ENCODE measurements at places on chromosomes 16 and 17.

GRCh38 chr17:80219013-80219762 is 945 bp downstream of the SGSH start:
- DNase-seq, result peak; percentile 80

- DNase-seq, result no peak
Measured at GRCh38 chr16:52069866-52070265, 477.1 kb downstream of the TOX3 start.

GRCh38 chr16:13923703-13924298 is 3.8 kb downstream of the ERCC4 start:
- DNase-seq, result no peak

- DNase-seq, result no peak
Measured at GRCh38 chr17:51133365-51133764, 12.7 kb upstream of the SPAG9 start.

DNA sequence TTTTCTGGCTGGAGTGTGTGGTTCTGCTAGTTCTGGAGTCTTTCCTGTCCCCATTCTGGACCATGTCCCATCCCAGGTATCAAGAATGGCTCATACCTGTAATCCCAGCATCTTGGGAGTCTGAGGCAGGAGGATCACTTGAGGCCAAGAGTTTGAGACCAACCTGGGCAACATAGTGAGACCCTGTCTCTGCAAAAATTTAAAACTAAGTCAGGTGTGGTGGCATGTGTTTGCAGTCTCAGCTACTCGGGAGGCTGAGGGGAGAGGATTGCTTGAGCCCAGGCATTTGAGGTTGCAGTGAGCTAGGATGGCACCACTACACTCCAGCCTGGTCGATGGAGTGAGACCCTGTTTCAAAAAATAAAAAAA is 15.3 kb upstream of the WNT3 start:
- no peak for DNase-seq

DNA sequence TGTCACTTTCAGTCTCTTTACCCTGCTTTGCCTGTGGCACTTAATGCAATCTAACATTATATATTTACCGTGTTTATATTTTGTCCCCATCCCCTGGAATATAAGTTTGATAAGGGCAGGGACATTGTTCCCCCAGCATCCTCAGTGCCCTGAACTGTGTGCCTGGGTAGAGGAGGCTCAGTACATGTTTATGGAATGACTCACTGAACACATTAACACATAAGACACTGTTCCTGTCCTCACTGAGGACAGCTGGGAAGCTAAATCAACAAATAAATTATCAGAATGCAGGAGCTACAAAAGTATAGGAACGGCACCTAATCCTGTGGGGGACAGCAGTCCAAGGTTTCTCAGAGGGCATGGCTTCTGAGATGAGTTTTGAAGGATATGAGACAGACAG is 27.8 kb downstream of the GRIN2A start:
- no peak for DNase-seq

DNA sequence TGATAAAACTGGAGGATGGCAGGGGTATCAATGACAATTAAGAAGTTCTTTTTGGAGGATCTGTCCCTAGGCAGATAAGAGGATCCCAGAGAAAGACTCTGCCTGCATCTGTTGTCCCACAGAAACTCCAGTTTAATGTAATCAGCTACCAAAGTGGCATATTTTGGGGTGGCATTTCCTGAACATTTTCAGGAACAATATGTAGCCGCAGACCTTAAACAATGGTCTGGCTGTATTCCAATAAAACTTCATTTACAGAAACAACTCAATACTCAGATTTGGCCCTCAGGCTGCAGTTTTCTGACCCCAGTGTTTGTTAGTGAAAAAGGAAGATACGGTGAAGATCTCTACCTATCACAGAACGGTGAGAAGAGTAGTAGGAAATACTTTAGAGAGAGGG is 46.1 kb downstream of the KCNJ16 start:
- DNase-seq, result no peak

- DNase-seq, result no peak
Measured at GRCh38 chr16:27828671-27829070, 234.8 kb downstream of the GSG1L start.

DNA sequence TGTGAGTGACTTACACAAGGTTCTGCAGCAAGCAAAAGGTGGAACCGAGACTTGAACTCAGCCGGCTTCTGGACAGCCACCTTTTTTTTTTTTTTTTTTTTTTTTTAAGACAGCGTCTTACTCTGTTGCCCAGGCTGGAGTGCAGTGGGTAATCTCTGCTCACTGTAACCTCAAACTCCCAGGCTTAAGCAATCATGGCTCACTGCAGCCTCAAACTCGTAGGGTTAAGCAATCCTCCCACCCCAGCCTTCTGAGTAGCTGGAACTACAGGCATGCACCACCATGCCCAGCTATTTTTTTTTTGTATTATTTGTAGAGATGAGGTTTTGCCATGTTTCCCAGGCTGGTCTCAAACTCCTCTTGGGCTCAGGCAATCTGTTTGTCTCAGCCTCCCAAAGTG is 55.2 kb upstream of the GOT2 start:
- no peak for DNase-seq

- peak; percentile 18 for DNase-seq
Measured at GRCh38 chr17:55811536-55811935, 60.7 kb downstream of the PCTP start.

DNA sequence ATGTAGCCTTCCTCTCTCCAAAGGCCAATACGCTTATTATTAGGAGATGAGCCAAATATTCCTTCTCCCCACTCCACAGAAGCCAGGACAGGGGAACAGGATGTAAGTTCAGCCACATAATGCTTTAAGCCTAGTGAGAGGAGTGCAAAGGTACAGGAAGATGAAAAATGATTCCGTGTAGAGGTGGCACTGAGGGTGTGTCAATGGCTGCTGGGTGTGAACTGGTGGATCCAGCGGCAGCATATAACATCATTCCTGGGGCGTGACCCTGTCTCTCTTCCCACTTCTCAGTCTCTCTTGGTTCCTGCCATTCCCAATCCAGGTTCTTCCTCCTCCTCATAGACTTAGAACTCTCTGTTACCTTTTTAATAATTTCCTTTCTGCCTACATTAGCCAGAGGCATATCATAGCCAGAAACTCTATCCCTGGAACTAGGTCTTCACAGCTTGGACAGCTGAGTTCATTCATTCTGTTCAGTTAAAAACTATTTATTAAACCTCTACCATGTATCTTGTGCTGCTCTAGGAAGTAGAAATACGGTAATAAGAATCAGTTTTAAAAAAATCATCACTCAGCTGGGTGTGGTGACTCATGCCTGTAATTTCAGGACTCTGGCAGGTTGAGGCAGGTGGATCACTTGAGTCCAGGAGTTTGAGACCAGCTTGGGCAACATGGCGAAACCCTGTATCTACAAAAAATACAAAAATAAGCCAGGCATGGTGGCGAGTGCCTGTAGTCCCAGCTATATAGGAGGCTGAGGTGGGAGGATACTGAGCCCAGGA is 58.0 kb upstream of the FAM20A start:
- no peak for DNase-seq

DNA sequence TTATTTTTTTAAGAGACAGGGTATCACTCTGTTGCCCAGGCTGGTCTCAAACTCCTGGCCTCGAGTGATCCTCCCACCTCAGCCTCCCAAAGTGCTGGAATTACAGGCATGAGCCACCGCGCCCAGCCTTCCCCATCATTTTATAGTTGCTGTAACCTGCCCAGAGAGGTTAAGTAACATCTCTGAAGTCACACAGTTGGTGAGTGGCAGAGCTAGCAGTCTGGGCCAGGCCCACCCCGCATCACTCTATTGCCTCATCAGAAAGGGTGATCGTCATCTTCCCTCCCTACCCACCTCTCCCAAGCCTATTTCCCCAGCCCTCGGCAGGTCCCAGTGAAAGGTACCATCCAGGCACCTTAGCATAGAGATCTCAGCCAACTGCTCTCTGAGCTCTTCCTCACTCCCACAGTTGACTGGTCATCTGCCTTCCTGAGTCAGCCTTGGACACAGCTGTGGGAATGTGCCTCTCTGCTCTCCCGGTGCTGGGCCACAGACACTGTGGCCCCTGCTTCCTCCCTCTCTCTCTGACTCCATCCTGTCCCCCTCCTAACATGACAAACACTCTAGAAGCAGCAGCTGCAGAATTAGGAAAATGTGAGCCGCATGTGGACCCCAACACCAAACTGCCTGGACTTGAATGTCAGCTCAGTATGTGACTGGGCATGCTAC is 57.1 kb downstream of the SCNN1B start:
- DNase-seq, result no peak

DNA sequence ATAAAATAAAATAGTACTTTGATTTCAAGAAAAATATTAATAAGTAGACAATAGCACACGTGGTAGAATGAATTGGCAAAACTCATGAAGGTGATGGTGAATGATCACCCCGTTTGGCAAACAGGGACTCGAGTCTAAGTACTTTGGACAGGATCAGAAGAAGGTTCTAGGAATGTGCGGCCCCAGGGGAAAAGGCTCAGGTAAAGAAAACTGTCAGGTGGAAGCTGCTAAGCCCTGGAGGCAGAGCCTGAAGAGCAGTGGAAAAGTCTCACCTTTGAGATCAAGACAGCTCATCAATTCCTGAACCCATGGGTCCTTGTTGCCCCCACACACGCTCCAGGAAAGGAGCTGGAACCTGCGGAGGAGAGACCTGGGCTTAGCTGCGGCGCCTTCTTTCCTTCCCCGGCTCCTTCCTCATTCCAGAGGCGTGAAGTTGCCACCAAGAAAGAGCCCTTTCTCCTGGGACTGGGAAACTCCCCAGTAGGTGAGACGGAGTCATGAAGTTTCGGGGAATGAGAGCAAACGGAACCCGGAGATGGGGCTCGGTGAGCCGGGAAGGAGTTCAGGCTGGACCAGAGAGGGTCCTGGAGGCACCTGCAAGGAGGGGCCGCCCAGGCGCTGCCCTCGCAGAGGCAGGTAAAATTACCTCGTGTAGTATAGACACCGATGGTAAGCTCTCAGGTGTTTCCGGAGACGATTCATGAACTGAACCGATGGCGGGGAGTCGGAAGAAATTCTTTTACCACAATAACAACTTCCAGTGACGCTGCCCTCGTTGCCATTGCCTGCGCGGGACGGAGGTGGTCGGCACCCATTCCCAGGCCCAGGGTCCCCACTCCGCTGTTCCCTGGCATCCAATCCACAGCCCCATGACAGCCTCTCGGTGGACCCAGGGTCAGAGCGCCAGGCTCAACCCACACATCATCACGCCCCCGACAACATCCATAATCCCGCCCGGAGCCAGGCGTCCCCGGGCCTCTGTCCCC is 1.2 kb upstream of the ZMYND15 start:
- DNase-seq, result no peak

GRCh38 chr17:19248151-19248927 is 11.2 kb downstream of the EPN2 start:
- no peak for DNase-seq

DNA sequence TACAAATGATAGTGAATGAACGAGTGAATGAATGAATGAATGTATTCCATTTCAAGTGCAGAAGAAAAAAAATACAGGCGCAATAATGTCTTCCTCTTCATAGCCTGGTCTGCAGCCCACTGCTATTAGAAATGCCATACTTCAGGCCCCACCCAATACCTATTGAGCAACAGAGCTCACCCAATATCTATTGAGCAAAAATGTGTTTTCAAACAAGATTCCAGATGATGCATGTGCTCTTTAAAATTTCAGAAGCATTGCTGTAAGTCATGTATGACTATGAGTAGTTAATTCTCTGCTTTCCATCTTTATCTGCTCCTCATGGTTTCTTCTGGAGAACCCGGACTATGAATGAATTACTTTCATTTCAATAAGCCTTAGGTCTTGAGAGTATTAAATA is 308.2 kb downstream of the XYLT1 start:
- no peak for DNase-seq

DNA sequence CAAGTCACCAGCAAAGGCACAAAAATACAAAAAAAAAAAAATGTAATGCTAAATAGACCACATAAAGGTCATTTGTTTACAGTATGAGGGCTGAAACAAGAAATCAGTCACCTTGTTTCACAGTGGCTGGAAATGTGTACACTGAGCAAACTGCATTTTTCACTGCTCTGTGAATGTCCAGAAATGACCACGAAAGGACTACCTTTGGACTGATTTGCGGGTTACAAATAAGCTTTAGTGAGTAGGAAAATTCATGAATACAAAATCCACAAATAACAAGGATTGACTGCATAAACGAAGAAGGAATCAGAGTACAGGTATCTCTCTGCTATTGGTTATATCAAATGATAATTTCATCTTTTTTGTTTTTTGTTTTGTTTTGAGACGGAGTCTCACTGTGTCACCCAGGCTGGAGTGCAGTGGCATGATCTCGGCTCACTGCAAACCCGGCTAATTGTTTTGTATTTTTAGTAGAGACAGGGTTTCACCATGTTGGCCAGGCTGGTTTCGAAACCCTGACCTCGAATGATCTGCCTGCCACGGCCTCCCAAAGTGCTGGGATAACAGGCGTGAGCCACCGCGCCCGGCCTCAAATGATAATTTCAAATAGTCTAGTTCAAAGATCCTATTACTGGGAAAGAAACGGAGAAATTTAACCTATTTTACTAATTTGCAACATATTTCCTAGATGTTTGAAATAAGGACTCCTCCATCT is 30.5 kb downstream of the CYTH1 start:
- DNase-seq, result no peak

- DNase-seq, result no peak
Measured at GRCh38 chr17:15123593-15124263, 141.4 kb downstream of the PMP22 start.

- no peak for DNase-seq
Measured at GRCh38 chr16:14013571-14014283, 57.4 kb upstream of the MRTFB start.

GRCh38 chr17:76414334-76415295 is 30.2 kb downstream of the SPHK1 start:
- DNase-seq, result peak; percentile 93

GRCh38 chr16:26762594-26762993 is 304.1 kb upstream of the C16orf82 start:
- no peak for DNase-seq

GRCh38 chr16:69384974-69385373 is 833 bp downstream of the TERF2 start:
- DNase-seq, result no peak

GRCh38 chr16:55294129-55294528 is 29.9 kb upstream of the IRX6 start:
- DNase-seq, result no peak

DNA sequence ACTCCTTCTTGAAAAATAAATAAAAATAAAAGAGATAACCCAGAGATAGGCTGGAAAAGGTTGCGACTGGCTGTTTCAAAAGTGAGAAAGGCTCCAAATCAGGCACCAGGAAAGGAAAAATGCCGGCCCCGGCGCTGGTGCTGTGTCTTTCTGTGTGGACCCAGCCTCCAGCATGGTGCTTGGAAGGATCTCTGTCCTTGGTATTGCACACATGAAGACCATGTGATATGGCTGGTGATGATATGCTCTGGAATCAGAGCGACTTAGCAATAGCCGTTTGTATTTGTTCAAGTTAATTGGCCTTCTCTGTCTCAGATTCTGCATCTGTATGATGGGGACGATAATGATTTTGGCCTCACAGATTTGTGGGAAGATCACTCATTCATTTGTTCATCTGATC is 3.4 kb downstream of the WSCD1 start:
- no peak for DNase-seq

DNA sequence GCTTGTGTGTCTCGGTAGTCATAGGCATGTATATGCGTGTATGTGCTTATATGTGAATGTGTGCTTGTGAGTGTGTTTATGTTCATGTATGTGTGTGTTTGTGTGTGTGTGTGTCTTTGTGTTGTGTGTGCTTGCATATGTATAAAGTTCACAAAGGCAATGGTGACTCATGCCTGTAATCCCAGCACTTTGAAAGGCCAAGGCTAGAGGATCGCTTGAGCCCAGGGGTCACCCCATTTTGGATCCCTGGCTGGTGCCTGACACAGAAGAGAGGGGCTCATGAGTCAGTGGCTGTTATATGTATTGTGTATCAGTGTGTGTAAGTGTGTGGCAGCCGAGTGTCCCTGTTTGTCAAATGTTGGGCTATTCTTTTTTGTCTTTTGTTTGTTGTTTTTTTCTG is 69.3 kb downstream of the ABCC1 start:
- no peak for DNase-seq

- peak; percentile 84 for DNase-seq
Measured at GRCh38 chr17:40316571-40317344, 7.8 kb downstream of the RARA start.
